ENCODE measurements at places on chromosomes 2 and 18.

DNA sequence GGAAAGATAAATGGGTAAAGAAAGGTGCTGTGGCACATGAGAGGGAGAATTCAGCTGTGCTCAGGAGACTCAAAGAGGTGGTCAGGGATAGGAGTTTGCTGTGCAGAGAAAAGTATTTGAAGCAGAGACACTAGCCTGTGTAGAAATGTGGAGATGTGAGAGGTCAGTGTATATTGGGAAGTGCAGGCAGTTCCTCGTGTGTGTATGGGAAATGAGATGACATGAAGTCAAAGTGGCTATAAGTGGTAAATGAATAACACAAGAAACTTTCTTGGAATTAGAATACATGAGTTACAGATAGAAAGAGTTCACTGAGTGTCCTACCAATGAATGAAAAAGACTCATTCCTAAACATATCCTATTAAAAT lies 11.6 kb downstream of the MAP3K20 start:
- DNase-seq, result no peak

DNA sequence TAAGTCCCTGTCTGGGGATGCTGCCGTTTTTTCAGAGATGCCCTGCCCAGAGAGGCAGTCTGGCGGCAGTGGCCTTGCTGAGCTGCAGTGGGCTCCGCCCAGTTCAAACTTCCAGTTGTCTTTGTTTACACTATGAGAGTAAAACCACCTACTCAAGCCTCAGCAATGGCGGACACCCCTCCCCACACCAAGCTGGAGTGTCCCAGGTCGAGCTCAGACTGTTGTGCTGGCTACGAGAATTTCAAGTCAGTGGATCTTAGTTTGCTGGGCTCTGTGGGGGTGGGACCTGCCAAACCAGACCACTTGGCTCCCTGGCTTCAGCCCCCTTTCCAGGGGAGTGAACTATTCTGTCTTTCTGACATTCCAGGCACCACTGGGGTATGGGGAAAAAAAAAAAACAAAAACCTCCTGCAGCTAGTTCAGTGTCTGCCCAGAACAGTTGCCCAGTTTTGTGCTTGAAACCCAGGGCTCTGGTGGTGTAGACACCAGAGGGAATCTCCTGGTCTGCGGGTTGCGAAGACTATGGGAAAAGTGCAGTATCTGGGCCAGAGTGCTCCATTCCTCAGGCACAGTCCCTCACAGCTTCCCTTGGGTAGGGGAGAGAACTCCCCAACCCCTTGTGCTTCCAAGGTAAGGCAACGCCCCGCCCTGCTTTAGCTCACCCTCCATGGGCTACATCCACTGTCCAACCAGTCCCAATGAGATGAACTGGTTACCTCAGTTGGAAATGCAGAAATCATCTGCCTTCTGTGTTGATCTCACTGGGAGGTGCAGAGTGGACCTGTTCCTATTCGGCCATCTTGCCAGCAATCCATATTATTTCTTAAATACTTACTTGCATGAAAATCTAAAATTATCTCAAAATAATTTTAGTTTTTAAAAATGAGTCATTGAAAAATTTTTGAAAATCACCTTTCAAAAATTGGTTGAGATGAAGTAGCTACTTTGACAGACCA lies 338.0 kb downstream of the OSR1 start:
- DNase-seq, result no peak

GRCh38 chr2:166404831-166405568 lies 29.3 kb upstream of the SCN9A start:
- no peak for DNase-seq

- no peak for DNase-seq
These were observed 455.9 kb upstream of the UBE2E3 start for GRCh38 chr2:180524499-180524898.

DNA sequence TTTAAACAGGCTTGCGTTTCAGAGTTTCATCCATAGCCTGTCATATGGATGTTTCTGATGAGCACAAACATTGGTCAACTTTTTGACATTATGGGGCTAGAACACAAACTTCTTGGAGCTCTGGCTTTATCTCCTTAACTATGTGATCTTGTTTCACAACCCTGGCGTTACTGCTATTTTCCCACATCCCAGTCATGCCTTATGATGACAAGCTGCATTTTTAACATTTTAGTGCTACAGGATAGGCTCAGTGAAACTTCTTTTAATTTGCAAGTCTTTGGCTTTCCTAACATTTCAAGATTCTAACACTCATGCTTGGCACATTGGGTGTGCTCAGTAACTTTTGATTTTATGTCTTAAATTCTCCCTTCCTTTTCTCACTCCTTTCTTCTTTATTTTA lies 21.0 kb upstream of the PDE1A start:
- DNase-seq, result no peak

- DNase-seq, result no peak
These were observed 4.2 kb downstream of the ALLC start for GRCh38 chr2:3662239-3662638.
